Glutamatergic neuron (in vitro differentiated cells): ENCODE measurements at places on chromosomes 13 and 19. TPM values are rescaled to one million over a fixed set of nuclear protein-coding genes. Genes with fewer than 3 reads are reported as not detected.

DNA sequence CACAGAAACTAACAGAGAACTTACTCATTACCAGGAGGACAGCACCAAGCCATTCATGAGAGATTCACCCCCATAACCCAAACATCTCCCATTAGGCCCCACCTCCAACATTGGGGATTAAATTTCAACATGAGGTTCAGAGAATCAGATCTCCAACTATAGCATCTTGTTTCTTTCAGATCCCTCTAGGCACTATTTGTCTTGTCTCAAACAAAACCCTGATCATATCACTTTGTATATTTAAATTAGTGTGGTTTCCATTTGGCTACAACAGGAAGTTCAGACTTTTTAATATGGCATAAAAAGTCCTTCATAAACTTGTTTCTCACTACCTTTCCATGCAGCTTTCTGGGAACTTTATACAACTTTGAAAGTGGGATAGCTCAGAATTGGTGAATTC lies 699.0 kb upstream of the MIR17HG start:
- no peaks in the 10 kb centered on the region for H3K4me1 ChIP-seq
- no peak overlapping the region for H3K4me3 ChIP-seq
- no peak for DNase-seq
- no peaks in the 10 kb centered on the region for H3K27me3 ChIP-seq

DNA sequence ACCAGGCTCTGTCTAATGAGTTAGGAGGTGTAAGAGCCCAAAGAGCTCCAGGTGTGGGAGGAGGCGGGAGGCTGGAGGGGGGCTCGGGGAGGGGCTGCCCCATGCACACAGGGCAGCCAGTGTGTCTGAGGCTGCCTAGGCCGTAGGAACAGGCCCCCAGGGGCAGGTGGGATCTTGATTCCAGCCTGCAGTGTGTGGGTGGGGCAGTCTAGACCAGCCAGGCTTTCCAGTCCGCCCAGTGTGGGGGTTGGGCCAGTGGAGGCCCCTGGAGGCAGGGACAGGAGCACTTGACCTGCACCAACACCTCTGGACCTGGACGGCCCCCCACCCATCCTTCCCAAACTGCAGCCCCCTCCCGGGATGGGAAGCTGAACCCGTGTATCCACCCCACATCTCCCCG lies 5.4 kb upstream of the CAMSAP3 start:
- H3K27ac ChIP-seq = no peak overlapping the region
- no peaks in the 10 kb centered on the region for H3K36me3 ChIP-seq
- peaks cover 7% of the 10 kb centered on the region for H3K27me3 ChIP-seq
- DNase-seq = no peak

DNA sequence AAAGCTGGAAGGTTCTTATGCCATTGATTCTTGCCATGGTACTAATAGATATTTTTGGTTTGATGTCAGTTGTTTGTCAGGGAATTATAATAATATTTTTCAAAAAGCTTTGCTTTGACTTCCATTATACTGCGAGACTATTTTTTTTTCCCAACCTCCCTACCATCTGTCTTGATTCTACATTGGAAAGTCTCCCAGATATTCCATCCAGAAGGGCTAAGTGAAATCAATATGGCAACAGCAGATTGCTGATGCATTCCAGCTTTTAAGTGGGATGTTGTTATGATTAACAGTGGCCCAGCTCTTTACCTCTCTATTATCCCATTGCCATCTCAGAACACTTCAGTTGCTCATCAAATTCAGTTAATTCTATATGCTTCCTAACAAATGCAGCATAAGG lies 247.4 kb downstream of the OXGR1 start:
- DNase-seq = no peak
- H3K36me3 ChIP-seq = no peaks in the 10 kb centered on the region
- H3K4me3 ChIP-seq = peak overlapping the region; percentile 53
- peak overlapping the region; percentile 93 for H3K27ac ChIP-seq
- peaks cover 7% of the 10 kb centered on the region for H3K27me3 ChIP-seq
- peaks cover 47% of the 10 kb centered on the region for H3K4me1 ChIP-seq

RNF225 gene
- 0.44 TPM for total RNA-seq

CGB2 gene
- total RNA-seq = not detected

SLC7A9 gene
- 0.64 TPM for total RNA-seq
